ENCODE measurements at places on chromosomes 1 and 21.

GRCh38 chr21:37164742-37165141 lies 91.7 kb downstream of the TTC3 start:
- no peak for DNase-seq

DNA sequence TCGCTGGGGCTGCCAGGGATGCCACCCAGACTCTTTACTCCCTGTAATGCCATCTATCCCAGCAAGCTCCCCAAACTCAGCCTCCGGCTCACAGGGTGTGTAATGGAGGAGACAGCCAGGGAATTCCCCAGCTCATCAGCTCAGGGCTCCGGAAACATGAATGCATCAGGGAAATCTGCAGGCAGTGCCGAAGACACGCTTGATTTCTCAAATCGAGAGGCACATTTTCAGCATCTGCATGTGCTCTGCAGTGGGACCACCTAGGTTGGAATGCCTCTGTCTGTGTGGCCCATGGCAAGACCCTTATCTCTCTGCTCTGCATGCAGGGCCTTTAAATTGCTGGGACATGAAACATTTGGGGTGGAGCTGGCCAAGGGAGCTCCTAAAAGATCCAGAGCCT lies 170.1 kb downstream of the TRABD2B start:
- no peak for DNase-seq

- DNase-seq, result peak; percentile 30
Measured at GRCh38 chr1:234727018-234727940, 117.3 kb upstream of the IRF2BP2 start.

DNA sequence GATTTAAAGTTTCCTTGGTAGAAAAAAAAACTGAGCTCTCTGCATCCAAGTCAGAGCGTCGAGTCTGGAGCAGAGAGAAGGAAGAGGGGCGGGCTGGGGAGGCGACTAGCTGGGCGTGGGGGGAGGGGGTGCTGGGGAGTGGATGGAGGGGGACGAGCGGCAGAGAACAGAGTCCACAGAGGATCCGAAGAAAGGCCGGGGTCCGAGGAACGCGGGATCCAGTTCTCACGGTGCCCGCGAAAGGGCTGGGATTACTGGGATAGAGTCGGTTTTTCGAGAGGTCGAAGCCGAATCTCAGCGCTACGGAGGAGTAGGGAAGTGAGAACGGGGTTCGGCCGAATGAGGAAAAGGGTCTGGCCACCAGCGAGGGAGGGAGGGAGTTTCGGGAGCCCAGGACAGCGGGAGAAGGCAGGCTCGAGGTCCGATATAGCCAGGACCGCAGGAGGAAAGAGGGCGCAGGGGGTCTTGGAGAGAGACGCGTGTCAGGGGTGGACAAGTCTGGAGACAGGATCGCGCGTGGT lies 665 bp downstream of the DAB1 start:
- DNase-seq, result peak; percentile 22

DNA sequence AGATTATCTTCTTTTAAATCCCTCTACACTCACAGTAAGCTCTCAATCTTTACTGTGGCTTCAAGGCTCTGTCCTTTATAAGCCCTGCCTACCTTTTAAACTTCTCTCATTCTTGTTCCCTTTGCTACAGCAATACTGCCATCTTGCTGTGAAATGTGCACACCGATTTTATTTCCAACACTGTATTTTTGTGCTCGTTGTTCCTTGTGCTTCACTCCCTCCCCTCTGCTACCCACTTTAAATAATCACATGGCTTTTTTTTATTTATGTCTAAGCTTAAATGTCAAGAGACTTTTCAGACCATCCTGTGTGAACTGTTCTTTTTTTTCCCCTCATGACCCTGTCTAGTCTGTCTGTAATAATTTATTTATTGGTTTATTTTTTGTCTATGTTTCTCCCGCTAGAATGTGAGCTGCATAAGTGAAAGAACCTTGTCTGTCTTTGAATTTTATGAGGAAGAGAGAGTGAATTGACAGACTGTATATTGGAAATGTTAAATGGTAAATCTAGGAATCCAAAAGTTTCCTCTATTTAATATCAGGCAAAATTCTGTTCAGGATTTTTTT lies 45.7 kb downstream of the ABCD3 start:
- DNase-seq, result no peak

GRCh38 chr1:168084396-168085231 lies 52.1 kb downstream of the GPR161 start:
- DNase-seq, result peak; percentile 32

DNA sequence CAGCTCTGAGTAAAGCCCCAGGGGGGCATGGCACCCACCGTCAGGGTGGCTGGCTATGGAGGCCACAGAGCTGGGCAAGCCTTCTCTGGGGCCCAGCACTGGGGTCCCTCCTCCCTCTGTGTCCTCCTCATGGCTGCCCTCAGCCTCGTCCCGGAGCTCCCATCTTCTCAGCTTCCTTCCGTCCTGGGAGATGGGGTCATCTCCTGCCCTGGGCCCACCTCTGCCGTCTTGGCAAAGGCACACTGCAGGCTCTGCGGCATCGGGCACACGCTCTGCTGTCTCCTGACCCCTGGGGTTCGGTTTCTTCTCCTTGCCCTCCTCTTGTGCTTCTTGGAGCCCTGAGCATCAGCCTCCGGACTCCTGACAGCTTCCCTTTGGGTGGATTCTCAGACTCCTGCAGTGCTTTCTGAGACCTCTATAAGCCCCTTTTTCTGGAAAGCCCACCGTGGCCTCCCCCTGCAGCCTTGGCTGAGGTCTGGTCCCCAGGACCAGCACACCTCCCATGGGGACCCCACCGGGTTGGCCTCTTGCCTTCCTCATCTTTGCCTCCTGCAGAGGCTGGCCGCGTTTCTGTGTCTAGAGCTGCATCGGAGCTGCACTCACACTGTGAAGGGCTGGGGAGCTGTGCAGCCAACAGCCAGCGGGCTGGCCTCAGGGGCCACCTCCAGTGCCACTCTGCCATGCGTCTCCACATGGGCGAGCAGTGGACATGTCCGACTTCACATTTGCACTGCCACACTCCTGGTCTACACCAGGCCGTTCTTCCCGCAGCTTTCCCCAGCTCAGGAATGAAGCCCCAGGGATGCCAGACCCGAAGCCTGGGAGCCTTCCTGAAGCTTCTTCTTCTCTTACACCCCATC lies 11.6 kb downstream of the UMODL1 start:
- no peak for DNase-seq

- DNase-seq, result no peak
Measured at GRCh38 chr1:59331686-59332620, 35.1 kb downstream of the FGGY start.

DNA sequence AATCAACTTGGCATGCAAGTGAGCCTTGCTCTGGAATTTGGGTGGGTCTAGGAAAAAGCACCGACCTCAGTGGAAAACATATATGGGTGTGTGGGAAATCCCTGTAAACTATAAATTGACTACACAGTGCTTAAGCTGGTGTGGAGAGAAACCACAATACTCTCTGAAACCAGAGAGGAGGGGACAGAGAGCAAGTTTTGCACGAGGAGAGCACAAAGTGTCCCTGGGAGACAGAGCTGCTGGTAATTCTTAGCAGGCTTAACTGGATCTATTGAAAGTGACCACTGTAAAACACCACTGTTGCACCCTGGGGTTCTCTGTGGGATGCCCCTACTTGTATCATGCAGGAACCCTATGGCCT lies 12.8 kb downstream of the KCNJ15 start:
- no peak for DNase-seq

GRCh38 chr1:178528228-178528952 lies 15.5 kb downstream of the TEX35 start:
- no peak for DNase-seq

- no peak for DNase-seq
Measured at GRCh38 chr1:24707687-24708086, 37.6 kb upstream of the CLIC4 start.

- no peak for DNase-seq
Measured at GRCh38 chr1:241292973-241293372, 64.0 kb downstream of the RGS7 start.

GRCh38 chr1:59879574-59879973 lies 47.0 kb downstream of the CYP2J2 start:
- DNase-seq, result peak; percentile 46

- no peak for DNase-seq
Measured at GRCh38 chr1:180003026-180003695, 48.6 kb downstream of the CEP350 start.

DNA sequence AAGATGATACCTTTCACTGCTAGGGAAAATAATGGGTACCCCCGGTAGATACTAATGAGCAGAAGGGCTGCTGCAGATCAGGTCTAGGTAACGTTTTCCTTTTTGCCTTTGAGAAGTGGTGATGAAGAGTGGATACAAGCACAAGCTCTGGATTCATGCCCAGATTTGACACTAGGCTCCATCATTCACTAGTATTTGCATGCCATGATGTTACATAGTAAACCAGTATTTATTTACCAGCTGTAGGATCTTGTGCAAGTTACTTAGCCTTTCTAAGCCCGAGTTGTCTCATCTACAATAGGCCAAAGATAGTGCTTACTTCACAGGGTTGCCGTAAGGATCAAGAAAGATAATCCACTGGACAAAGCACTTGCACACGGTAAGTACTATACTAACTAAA lies 14.2 kb downstream of the PTPN14 start:
- peak; percentile 18 for DNase-seq

DNA sequence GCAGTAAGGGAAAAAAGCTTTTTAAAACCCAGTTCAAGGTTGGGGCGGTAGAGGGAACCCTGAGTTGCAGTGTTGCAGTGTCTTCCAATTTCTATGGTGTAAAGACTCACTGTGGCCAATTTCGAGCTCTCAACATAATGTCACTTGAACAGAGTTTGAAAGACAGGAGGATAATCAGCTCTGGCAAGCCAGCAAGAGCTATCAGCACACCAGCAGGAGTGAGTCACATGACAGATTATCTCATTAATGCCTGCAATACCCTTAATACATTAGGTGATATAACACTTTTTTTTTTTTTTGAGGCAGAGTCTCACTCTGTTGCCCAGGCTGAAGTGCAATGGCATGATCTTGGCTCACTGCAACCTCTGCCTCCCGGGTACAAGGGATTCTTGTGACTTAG lies 22.8 kb downstream of the SLC9C2 start:
- DNase-seq, result no peak

DNA sequence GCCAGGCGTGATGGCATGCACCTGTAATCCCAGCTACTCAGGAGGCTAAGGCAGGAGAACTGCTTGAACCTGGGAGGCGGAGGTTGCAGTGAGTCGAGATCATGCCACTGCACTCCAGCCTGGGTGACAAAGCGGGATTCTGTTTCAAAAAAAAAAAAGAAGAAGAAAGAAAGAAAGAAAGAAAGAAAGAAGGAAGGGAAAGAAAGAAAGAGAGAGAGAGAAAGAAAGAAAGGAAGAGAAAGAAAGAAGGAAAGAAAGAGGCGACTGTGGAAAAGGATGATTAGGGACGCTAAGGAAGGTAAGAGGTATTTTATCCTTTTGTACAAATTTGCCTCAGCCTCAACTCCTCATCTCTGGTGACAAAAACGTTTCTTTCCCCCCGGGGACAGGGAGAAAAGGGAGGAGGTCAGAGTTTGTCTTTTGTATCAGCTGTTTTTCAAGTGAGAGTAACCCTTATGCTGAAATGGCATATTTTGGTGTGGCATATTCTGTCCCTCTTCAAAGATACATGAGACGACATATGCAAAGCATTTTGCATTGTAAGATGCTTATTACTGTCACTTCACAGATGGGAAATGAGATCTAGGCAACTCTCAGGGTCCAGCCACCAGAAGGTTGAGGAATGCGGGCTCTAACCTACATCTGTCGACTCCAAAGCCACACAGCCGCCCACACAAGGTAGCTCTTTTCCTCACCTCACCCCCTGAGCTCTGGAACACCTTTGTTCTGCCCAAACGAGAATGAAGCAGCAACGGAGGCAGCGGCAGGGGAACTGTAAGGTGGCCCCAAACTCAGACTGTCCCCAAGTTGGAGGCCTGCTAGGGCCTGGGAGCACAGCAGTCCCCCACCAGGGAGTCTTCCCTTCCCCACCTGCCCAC lies 38.0 kb downstream of the NUAK2 start:
- no peak for DNase-seq

DNA sequence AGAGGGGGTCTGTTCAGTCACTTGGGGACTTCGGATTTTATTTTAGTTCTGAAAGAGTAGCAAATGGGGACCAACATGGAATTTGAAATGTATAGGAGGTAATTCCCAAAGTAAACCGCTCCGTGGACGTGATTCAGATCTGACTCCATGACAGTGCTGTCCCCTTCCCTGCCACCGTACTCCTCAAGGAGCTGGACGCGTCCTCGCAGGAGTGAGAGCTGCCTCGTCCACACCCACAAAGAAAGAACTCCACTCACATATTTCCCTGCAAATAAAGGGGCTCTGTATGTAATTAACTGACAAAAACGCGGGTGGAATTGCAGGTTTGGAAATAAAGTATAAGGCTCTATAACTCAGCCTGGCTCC lies 183.6 kb downstream of the ETS2 start:
- peak; percentile 69 for DNase-seq

DNA sequence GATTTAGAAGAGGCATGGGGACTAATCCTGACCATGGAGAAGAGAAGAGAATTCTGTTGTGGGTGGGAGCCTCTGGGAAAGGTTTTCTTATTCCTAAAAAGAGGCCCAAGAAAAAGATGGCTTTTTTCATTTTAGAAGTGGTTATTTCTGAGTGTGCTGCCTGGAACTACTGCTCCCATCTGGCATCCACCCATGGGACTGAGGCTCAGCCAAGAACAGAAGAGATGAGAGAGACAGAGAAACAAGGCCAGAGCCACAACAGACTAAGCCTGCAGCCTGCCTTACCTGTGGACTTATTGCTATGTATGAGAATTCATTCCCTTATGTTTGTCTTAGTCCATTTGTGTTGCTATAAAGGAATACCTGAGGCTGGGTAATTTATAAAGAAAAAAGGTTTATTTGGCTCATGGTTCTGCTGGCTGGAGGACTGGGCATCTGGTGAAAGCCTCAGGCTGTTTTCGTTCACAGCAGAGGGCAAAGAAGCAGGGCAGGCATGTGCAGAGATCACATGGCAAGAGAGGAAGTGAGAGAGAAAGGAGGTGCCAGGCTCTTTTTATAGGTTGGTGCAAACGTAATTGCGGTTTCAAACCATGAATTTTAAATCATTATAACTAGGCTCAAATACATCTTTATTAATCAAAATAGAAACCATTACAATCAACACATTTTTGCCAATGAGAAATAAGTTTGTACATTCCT lies 57.5 kb upstream of the PRDM2 start:
- no peak for DNase-seq

GRCh38 chr1:226722901-226723656 lies 16.0 kb downstream of the ITPKB start:
- DNase-seq, result peak; percentile 58

DNA sequence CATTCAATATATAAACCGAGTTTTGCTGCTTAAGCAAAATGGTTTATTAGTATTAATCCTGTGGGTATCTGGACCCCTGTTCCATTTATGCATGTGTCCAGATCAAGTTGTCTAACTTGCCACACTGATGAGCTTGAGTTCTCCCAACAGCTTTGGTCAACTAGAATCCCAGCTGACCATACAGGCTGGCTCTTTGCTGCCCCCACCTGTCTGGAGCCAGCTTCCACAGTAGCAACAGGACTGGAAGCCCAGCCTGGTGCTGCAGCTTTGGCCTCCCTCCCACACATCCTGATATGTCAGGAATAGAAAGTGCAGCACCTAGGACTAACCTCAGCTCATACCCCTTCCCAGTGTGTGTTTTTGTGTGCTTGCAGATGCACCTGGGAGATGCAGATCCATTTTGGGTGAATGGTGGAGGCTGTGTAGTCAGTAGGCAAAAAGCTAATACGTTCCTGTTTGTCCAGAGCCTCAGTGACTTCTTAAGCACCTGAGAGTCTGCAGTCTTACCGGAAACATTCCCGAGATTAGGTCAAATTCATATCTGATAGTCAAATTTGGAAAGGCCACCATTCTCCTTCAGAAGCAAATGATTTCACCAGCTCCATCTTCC lies 40.9 kb upstream of the BEND5 start:
- peak; percentile 55 for DNase-seq
